Cardiac muscle cell (in vitro differentiated cells and primary cell): ENCODE measurements at places on chromosomes 5 and 9. TPM values are rescaled to one million over a fixed set of nuclear protein-coding genes. Genes with fewer than 3 reads are reported as not detected.

SLC45A2 gene
- total RNA-seq, result 0.85 TPM in 1 of 2 replicates, not detected in the other

KIF4B gene
- total RNA-seq, result not detected in 2 replicates

TMEM174 gene
- not detected in 2 replicates for total RNA-seq

DNA sequence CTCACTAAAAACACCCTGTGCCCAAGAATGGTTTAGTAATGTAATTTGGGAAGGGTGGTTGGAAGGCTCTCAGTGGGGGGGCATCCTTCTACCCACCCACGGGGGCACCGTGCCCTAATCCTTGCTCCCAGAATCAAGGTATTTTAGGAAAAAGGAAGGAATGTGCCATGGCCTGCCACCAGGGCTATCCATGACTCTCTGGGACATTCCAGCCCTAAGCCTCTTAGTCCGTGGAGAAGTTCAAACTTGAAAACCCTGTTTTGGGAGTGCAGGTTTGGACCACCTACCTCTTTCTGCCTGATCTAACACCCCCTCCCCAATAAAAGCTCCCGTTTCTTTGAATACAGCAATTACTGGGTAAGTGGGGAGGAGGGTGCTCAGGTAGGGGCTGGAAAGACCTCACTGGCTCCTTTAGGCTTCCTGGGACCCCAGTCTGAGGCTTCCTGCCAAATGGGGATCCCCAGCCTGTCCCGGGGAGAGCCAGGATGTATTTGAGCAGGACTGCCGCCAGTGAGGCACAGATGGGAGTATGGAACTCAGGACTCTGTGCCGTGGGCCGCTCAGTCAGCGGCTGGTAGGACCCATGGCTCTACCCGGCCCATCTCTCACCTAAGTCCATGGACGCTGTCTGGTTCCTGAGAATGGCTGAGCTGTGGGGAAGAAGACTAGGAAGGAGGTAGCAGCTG is 3.6 kb upstream of the PITX1 start:
- no peak overlapping the region for H3K4me3 ChIP-seq
- peaks cover 3% of the 10 kb centered on the region for H3K4me1 ChIP-seq
- H3K36me3 ChIP-seq, result no peaks in the 10 kb centered on the region
- no peak for DNase-seq
- peaks cover 100% of the 10 kb centered on the region for H3K27me3 ChIP-seq

DNA sequence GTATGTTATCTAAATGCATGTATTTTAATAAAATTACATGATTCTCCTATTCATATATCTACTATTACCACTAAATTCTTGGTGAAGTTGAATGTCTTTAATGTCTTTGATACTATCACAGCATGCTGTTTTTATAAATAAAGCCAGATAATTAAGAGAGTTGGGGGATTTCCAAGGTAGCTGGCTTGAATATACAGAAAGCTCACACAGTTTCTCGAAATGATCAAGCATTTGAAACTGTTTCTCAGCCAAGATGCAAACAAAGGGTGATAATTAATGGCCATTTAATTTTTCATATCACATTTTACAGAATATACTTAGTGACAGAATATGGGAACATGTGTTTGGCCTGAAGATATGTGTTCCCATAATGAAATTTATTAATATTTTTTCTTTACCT is 145.6 kb upstream of the CDH12 start:
- H3K4me3 ChIP-seq, result no peak overlapping the region
- H3K4me1 ChIP-seq, result no peaks in the 10 kb centered on the region
- H3K27ac ChIP-seq, result no peak overlapping the region
- H3K36me3 ChIP-seq, result no peaks in the 10 kb centered on the region

DNA sequence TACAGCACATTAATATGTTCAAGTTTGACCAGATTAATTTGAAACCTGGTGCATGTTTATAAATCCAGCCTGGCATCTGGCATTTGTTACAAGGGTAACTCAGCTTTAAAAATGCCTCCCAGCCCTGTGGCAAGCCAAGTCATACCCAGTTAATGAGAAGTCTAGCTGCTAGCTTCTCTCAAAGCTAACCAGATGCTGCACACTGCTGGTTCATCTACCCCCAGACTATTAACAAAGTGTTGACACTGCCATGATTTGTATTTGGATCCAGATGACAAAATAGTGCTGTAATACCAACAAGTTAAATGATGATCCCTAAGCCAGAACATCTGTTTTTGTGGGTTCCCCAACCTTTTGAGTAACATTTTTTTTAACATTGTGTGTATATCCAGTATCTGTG is 573.7 kb upstream of the DAB2 start:
- H3K4me1 ChIP-seq, result no peaks in the 10 kb centered on the region
- no peak overlapping the region for H3K4me3 ChIP-seq
- DNase-seq, result no peak

DNA sequence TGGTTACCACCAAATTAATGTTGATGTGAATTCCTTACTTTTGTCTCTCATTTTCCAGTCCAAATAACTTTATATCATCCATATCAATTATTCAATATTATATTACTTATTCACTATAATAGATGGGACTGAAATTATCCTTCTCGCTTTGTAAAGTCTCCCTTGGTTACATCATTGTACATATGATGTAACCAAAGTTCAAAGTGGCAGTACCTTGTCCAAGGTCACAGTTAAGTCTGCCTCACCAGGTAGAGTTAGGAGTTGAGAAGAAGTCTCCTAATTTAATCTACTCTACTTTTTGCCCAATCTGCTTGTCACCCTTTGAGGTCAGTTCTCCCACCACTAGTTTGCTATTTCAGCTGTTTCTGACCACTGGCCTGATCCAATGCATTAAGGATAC is 83.7 kb upstream of the CLINT1 start:
- H3K27me3 ChIP-seq, result no peaks in the 10 kb centered on the region
- H3K4me3 ChIP-seq, result no peak overlapping the region
- H3K36me3 ChIP-seq, result no peaks in the 10 kb centered on the region

DNA sequence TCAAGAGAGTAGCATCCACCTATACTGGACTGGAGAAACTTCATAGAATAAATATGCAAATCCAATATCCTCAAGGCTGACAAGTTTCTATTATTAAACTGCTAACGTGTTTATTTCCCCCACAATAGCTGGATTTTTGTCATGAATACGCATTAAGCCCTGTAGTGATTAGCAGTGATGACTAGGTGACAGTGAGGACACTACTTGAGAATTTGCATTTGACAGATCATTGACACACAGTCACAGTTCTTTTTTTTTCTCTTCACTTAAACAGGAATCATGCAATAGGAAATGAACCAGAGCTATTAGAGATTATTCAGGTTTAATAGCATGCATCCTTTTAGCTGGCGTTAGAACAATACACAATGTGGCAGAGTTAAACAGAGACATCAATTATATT is 35.3 kb downstream of the MPDZ start:
- no peaks in the 10 kb centered on the region for H3K36me3 ChIP-seq
- H3K4me3 ChIP-seq, result no peak overlapping the region
- DNase-seq, result no peak
- H3K4me1 ChIP-seq, result no peaks in the 10 kb centered on the region
- no peaks in the 10 kb centered on the region for H3K27me3 ChIP-seq
